ENCODE measurements at places on chromosomes 12 and 14.

DNA sequence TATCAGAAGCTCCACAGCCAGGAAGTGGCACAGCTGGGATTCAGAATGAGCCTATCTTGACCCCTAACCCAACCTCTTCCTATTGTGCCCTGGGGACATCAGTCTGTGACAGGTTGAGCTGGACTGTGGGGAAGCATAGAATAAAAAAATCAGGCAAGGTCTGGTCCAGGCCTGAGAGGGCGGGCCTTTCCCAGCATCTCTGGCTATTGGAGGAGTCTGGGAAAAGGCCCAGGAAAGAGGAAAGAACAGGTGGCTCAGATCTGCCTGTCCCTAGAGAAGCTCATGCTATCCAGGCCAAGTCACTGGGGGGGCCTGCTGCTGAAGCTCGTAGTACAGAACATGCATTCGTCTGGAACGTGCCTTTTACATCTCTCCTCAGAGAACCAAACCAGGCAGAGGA is 100.5 kb downstream of the PPM1H start:
- no peak for DNase-seq

- DNase-seq = no peak
Measured at GRCh38 chr14:39025250-39025809, 77.7 kb downstream of the SEC23A start.

- no peak for DNase-seq
Measured at GRCh38 chr12:65414526-65414925, 136.0 kb downstream of the MSRB3 start.

GRCh38 chr12:129145381-129145780 is 292.1 kb downstream of the GLT1D1 start:
- DNase-seq = no peak

- DNase-seq = no peak
Measured at GRCh38 chr12:49440035-49440434, 72.8 kb downstream of the SPATS2 start.
